ENCODE measurements at places on chromosomes 7 and 10.

DNA sequence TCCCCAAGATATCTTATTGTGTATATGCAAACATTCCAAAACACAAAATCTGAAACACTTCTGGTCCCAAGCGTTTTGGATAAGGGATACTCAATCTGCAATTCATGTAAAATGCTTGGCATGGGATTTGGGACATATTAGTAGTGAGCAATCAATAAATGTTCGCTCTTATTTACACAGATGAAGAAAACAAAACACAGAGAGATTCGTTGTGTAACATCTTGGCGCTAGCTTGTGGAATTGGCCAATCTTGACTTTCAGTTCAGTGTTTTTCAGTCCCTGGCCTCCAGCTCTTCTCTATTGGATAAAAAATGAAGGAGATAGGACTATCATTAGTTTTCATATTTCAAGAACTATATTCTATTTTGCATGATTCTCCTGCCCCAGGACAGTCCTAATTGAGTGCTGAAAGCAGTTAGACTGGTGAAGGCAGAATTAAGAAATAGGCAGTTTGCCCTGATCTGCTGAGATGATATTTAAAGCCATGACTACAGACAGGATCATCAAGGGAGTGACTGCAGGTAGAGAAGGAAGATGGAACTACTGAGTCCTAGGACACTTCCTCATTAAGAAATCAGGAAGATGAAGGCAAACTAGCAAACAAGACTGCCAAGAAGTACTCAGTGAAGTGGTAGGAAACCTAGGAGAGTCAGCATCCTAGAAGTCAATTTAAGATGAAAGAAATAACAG, 1.8 kb downstream of the PNLIPRP3 start:
- no peak for DNase-seq

DNA sequence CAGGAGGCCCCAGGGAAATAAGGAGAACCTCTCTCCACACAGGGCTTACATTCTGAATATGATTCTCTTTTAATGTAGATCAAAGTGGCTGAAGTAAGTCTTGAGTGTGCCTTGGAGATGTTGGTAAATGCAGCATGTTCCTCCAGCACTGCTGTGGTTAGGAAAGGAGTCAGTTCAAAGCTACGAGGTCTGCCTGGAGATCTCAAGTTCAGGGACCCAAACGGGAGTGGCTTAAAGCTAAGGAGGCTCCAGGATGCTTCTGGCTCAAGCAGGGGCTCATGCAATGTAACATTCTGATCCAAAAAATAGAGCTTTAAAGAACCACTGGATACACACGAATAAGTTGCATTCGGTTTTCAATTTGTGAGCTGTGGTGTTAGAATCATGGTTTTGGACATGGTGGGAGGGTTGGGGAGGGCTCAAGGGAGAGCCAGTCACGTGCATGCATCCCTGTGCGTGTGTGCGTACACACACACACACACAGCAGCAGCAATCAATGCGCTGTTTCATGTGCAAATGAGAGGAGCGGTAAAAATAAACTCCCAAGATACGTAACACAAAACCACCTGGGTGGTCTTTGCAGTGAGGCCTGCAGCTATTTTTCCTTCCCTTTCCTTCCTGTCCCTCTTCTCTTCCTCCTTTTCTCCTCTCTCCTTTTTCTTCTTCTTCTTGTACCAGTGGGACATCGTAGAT, 70.5 kb downstream of the AOAH start:
- no peak for DNase-seq

DNA sequence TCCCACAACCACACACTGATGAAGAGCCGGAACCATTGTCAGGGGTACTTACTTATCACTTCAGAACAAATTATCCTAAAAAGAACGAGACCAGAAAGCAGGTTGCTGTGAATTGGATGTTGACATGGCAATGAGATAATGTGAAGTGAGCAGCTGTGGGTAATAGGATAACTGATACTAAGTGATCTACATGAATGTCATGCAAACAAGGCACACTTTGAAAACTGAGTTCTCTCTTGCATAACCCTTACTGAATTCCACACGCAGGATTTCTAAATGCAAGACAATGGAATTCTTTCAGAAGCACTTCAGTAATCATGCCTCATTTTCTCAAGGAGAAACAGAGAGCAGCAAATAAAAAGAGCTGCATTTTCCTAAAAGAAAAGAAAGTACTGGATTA, 242.5 kb upstream of the TMEM229A start:
- no peak for DNase-seq

DNA sequence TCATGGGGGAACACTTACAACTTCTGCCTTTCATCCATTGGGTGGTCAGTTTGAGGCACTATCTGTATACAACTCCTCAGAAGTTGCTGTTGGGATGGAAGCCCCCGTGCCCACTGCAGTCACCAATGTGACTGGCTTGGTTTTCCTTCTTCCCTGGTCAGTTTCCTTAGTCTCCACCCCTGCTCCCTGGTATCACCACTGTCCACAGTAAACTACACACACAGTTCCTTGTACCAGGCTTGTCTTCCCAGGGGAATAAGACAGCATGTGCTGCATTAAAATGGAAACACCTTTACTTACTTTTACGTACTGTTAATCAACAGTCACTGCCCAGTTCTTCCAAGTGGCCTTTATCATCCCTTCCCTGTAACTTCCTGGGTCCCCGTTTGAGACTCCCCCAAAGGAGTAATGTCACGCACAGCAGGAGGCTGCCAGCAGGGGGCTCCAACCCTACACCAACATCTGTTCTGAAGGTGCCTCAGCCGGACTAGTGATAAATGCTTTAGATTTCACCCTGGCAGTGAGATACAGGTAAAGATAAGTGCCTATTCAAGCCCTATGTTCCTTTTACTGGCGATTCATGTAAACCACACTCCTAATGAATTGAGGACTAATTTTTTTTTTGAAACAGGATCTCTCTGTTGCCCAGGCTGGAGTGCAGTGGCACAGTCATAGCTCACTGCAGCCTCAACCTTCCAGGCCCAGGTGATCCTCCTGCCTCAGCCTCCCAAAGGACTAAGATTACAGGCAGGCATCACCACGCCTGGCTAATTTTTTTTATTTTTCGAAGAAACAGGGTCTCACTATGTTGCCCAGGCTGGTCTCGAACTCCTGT, 45.3 kb upstream of the PIK3AP1 start:
- peak; percentile 75 for DNase-seq

DNA sequence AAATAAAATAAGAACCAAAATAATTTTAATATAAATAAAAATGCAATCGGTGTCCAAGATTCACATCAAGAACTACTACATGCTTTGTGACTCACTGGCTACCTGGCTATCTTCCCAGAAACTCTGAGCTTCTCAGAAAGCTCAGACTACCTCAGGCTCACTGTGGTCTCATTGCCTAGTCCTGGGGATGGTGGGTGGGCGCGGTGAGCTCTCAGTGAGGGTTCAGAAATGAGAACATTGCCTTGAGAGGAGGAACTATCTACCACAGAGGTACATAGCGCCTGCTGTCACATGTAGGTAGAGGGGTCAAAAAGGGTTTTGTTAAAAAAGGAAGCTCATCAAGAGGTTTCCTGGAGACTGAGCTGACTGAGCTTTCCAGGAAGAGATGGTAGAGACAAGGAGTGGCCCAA, 108.0 kb downstream of the WDFY4 start:
- DNase-seq = peak; percentile 53

DNA sequence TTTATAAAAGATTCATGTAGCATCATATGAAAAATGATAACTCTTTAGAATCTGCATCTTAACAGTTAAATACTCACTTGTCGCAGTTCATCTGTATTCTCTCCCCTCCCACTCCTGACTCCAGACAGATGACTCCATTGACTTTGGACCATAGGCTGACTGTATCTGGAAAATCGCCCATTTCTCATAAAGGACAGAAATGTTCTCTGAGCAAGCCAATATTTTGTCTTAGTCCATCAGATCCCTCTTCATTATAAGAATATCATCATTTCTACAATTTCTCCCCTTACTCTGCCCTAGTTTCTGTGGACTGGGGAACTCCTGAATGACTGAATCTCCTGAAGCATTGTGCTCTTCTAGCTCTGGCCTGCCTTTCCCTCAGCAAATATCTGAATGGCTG, 125.4 kb downstream of the SEMA3D start:
- no peak for DNase-seq

GRCh38 chr7:45576249-45576929, 2.2 kb downstream of the ADCY1 start:
- DNase-seq = no peak

DNA sequence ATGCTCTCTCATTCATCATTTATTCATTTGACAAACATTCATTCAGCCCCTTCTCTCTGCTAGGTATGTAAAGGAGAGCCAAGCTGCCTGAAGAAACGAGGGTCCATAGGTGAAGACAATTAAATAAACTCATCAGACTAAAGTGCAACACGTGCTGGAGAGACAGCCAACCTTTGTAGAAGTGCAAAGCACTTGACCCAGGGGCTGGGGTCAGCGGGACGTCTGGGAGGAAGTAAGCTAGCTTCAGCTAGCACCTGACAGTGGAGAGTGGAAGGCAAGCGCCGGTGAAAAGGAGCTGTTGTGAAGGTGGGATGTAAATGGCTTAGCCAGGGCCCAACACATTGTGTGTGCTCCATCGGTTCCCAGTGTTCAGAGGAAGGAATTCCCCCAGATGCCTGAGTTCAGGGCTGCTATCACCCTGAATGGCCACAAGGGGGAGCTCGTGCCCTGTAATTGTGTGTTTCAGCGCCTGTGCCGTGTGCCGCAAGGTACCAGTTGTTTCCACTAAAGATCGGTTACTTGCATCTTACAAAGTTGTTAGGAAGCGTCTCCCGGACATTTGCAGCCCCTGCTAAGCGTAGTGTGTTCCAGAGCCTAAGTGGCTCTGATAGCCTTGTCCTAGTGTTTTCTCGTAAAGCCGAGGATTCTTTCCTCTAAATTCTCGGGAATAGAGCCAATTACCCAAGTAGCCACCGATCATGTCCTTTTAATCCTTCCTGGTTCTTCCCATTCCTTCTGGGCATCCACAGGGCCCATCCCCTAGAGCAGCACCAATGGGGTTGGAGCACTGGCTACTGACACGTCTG, 30.6 kb downstream of the TLX1 start:
- peak; percentile 76 for DNase-seq

DNA sequence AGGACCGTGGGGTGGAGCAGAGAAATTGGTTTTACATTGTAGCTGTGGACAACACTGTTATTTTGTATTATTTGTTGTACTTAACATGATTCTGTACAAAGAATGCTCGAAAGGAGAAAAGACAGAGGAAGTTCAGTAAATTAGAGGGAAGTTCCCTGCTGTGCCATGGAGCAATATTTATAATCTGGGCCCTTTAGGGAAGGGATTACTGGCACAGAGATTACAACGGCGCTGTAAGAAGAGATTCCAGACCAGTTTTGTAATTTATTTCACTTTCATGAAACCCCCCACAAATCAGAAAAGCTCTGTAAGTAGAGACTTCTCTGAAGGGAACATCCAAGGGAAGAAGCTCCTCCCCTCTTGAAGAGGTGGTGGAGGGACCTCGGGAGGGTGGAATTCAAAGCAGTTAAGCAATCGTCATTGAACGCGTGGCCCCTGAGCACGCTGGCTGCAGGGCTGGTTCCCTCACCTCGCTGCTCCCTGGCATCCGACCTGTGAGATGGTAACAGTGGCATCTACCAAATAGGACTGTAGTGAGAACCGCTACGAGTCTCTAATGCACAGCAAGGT, 113.5 kb downstream of the KLF6 start:
- peak; percentile 66 for DNase-seq

GRCh38 chr7:125253452-125254190, 324.0 kb upstream of the POT1 start:
- DNase-seq = no peak

GRCh38 chr10:22437620-22438588, 92.6 kb downstream of the SPAG6 start:
- DNase-seq = no peak

DNA sequence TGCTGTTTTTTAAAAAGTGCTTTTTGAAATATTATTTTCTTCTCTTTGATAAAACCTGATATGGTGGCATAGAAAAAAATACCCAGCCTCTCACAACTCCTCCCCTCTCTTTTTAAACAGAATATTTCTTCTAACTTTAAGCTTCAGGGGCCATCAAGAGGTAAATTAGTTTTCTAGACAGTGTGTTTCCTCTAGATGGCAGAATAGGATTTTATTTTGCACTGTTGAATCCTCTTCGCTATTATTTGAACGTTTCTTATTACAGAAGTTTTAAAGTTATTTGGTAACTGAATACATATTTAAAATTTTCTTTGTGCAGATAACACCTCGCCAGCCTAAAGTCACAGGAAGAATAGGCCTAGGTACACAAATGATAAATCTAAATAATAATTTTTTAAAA, 30.3 kb downstream of the ARL5B start:
- DNase-seq = no peak

DNA sequence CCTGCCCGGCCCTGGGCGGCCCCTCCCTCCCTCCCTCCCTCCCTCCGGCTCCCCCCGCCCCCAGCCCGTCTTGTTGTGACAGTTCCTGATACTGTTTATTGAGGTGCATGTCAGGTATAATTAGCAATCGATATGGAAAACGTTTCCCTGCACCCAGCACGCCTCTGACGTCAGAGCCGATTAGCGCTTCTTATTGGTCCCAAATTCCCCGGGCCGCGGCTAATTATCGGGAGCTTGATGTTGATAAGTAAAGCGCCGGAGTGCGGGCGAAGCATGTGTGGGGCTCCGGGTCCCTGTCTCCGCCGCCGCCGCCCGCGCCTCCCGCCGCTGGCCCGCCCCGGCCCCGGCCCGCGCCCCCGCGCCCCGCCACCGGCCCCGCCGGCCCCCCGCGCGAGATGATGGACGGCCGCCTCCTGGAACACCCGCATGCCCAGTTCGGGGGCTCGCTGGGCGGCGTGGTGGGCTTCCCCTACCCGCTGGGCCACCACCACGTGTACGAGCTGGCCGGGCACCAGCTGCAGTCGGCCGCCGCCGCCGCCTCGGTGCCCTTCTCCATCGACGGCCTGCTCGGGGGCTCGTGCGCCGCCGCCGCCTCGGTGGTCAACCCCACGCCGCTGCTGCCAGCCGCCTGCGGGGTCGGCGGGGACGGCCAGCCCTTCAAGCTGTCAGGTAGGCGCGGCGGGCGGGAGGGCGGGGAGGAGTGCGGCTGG, at the start of gene UNCX:
TSS of gene UNCX (plus strand) at position 250 of the 710 bp plus-strand sequence. CDS start at position 396, 146 bp downstream.
- DNase-seq = no peak

DNA sequence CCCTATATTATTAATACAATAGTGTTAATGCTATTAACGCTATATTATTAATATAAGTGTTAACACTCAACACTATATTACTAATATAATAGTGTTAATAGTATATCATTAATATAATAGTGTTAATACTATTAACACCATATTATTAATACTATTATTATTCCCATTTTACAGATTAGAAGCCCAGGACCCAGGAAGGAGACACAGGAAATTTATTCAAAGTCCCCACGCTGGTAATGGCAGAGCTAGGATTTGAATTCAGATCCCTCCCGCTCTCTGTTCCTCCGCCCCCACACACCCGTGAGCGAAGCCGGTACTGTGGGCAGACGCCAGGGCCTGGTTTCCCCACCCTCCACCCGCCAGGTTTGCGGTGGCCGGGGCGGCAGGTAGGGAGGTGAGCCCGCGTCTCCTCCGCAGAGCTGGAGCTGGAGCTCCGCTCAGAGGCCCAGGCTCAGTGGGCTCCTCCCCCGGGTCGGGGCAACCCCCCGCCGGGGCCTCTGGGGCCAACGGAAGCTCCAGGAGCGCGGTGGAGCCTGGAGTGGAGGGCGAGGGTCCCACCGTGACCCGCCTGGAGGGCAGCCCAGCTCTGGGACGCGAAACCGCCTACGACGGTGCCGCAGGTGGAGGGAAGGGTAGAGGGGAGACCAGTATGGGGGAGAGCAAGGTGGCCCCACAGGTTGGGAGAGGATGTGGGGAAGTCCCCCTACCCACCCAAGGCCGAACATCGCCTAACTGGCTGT, at the start of gene TMEM225B:
TSS of gene TMEM225B (plus strand) at position 506 of the 740 bp plus-strand sequence. CDS start 6,122 bp downstream, outside the sequence.
- DNase-seq = no peak

- DNase-seq = no peak
These were observed 19.3 kb upstream of the SLIT1 start for GRCh38 chr10:97204826-97205679.
